ENCODE measurements at places on chromosomes 4 and X. TPM values are rescaled to one million over a fixed set of nuclear protein-coding genes. Genes with fewer than 3 reads are reported as not detected.

CFI gene
- total RNA-seq = 202 TPM

RIPPLY1 gene
- not detected for total RNA-seq

MAGEB2 gene
- total RNA-seq = 0.46 TPM

SMIM10L2A gene
- total RNA-seq = 0.25 TPM

LINC00632 gene
- 1.5 TPM for total RNA-seq

TXLNG gene
- total RNA-seq = 12.2 TPM

SCML1 gene
- total RNA-seq = 12.3 TPM

AGTR2 gene
- 0.25 TPM for total RNA-seq

DNA sequence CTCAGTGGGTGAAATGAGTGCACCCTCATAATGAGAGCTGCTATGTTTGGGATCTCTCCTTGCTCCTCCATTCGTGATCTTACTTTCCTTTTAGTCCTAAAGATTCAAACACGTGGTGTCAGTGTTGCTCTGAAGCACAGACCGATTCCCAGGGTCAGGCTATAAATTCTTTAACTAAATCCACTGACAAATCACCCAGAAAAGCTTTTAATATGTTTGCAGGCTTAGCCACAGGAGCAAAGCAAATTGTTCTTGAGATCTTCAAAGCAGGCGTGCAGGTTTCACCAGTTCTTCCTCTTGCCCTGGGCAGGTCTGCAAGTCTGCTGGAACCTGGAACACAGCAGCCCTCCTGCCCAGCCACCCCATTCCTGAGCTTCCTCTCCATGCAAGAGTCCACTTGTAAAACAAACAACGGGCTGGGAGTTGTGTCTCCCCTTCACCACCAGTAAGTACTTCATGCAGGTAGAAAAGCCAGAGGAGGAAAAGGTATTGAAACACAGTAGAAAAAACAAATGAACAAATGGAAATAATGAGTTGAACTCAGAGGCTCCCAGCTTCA is 70.1 kb upstream of the ENPP6 start:
- DNase-seq = no peak

DNA sequence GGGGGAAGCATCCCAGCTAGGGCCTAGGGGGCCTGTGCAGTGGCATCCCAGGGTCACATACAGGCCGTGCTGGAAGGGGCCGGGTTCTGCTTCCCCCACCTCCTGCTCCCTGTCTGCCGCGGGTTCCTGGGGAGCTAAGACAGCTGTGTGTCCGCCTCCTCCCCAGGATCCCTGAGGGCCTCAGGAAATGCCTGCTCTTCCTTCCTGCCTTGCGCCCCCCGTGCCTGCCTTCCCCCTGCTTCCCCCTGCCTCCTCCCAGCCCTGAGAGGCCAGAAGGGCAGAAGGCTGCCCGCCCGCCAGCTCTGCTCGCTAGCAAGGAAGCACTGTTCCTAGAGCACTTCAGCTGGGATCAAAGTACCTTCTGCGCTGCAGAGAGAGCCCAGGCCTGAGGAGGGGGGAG is 2.9 kb upstream of the BGN start:
- no peak for DNase-seq

DNA sequence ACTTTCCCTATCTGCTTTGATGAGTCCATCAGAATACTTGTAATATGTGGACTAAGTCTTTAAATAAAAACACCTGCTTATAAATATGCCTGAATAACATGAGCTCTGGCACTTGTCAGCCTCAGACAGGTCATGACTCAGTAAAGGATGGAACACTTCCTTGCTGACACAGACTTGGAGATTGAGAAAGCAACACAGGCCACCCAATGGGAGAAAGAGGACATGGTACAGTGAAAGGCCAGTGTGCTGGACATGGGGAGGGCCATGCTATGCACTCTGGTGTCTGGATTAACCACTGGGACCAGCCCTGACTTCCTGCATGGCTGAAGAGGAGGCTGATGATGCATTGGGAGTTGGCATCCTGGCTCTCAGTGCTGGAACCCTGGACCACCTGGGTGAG is 149.5 kb downstream of the DHRSX start:
- DNase-seq = peak; percentile 71

GRCh38 chrX:86348669-86349068 is 200.4 kb downstream of the DACH2 start:
- DNase-seq = no peak

GRCh38 chrX:5971300-5971699 is 257.4 kb downstream of the NLGN4X start:
- DNase-seq = no peak

DNA sequence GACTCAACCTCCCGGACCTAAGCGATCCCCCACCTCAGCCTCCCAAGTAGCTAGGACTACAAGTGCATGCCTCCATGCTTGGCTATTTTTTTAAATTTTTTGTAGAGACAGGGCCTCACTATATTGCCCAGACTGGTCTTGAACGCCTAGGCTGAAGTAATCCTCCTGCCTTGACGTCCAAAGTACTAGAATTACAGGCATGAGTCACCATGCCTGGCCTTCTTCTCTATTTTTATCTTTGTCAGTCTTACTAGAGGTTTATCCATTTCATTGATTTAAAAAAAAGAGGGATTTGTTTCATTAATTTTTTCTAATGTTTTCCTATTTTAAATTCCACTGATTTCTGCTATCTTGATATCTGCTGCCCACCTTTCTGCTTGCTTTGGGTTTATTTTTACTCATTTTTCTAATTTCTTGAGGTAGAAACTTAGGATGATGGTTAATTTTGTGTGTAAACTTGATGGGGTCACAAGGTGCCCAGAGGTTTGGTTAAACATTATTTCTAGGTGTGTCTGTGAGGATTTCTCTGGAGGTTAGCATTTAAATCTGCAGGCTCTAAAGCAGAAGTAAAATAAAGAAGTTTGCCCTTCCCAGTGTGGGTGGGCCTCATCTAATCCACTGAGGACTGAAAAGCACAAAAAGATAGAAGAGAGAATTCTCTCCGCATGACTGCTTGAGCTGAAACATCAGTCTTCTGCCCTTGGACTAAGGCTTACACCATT is 116.2 kb upstream of the DCLK2 start:
- peak; percentile 26 for DNase-seq

- no peak for DNase-seq
These were observed 5.9 kb downstream of the ADD1 start for GRCh38 chr4:2849267-2850152.
